ENCODE measurements at places on chromosomes 4 and X.

DNA sequence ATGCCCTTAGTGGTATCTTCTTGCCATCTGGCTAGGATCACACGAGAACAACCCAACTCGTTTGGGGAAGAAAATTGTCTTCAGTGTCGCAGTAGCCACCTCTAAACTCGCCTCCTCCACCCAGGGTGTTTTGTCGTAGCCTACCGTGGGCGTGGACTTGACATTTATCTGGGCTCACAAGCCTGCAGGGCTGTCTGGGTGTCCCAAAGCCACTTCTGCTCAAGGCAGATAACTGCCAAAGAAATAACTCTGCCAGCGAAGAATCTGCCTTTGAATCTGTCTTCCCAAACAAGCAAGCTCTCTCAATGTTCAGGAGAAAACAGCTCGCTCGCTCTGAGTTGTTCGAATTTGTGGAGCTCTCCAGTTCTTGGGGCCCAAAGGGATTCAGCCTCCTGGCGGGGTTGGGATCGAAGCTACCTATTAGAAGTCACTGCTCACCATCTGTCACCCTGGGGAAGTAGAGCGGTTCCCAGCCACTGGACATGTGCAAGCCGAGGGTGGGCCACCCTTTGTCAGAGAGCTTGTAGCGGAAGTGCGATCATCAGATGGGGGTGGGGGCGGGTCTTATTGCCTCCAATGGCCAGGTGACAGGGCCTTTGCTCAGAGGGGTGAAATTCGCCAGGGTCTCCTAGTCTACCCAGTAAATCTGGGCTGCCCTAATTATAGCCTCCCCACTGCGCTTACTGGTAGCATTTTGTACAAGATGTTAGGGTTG, 14.8 kb downstream of the BLOC1S4 start:
- no peak for DNase-seq

DNA sequence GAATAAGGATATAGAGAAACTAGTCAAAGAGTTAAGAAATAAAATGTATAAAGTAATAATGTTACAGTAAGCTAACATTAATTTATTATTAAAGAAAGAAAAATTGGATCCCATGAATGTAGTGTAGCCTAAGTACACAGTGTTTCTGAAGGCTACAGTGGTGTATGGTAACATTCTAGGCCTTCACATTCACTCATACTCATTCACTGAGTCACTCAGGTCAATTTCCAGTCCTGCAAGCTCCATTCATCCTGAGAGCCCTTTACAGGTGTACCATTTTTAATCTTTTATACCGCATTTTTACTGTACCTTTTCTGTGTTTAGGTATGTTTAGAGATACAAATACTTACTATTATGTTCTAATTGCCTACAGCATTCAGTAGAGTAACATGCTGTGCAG, 120.6 kb upstream of the AGA start:
- no peak for DNase-seq

GRCh38 chr4:31058656-31059055, 338.5 kb downstream of the PCDH7 start:
- DNase-seq, result no peak

DNA sequence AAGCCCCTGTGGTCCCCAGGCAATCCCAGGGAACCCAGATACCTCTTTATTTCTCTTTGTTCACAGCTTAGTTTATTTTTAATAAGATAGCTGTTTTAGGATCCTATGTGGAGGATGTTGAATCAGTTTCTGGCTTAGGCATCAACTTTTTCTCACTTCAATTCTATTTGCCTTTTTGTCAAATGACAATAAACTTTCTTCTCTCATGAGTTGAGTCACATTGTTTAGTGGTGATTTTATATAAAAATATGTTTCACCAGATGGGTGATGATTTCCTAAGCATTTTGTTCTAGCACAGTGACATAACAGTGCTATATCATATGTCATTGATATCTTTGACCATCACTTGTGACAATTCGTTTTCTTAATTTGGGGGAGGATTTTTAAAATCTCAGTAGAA, 198.1 kb upstream of the PUDP start:
- DNase-seq, result no peak

DNA sequence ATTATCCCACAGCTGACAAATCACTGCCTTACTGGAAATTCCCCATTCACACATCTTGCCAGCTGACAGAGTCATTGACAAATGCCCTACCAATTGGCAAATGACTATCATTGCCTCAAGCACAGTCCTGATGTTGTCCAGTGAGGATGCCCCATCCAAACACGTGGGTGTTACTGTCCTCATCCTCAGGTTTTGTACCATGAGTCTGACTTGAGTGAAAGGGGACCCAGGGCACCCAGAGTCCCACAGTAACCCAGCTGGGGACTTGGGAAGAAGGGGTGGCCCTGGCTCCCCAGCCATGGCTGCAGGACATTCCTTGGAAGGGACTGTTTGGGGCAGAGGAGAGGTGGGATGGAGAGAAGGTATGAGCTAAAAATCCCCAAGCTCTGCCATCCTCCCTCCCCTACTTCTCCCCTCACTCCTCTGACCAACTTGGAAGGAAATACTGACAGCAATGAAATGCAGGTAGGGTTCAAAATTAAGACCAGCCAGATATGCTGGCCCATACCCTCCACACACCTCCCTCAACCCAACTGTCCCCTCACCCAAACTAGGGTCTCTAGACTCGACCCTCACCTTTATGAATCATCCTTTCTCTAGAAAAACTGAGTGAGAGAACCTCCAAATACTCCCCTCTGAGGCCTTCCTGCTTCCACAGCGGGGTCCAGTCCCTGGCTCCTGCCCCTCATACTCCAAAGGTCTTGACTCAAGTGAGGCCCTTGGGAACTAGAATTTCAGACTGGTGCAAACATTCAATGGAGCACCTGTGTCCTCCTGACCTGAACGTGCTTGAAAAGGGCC, 5.1 kb downstream of the TIMP1 start:
- no peak for DNase-seq

GRCh38 chr4:25749150-25749794, 93.6 kb downstream of the SLC34A2 start:
- DNase-seq, result no peak

GRCh38 chrX:133544115-133544514, 128.8 kb upstream of the GPC4 start:
- no peak for DNase-seq

GRCh38 chrX:27796640-27797257, 11.0 kb upstream of the MAGEB10 start:
- no peak for DNase-seq

DNA sequence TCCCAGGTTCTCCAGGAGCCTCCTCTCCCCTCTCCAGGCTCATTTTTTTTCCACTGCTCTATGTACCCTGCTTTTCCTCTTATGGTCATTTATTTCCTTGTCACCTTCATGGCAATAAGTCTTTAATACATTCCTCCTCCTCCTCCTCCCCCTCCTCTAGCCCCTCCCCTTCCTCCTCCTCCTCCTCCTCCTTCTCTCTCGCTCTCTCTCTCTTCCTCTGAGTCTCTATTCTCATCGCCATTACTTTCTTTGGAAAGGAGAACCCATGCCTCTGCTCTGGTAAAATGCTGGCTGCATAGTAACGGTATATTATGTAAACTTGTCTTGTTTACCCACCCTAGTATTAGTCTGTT, 35.7 kb downstream of the ARHGAP24 start:
- no peak for DNase-seq

DNA sequence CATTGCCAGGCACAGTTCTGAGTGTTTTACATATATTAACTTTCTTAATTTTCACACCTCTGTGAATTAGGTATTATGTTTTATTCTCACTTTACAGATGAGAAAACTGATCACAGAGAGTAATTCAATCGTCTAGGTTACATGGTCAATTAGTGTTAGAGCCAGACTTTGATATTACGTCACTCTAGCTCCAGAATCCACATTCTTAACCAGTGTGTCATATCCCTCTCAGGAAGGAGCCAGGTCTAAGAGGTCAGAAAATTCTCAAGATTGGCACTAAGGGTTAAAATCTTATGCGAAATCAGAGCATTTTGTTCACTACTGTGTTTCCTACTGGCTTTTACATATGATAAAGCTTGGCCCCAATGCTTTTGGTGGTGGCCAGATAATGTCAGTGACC, 7.4 kb downstream of the DMP1 start:
- DNase-seq, result no peak
